ENCODE measurements at places on chromosomes 6 and 20.
A peak's percentile ranks its signal among the peaks of the same experiment; 100 is the strongest.

DNA sequence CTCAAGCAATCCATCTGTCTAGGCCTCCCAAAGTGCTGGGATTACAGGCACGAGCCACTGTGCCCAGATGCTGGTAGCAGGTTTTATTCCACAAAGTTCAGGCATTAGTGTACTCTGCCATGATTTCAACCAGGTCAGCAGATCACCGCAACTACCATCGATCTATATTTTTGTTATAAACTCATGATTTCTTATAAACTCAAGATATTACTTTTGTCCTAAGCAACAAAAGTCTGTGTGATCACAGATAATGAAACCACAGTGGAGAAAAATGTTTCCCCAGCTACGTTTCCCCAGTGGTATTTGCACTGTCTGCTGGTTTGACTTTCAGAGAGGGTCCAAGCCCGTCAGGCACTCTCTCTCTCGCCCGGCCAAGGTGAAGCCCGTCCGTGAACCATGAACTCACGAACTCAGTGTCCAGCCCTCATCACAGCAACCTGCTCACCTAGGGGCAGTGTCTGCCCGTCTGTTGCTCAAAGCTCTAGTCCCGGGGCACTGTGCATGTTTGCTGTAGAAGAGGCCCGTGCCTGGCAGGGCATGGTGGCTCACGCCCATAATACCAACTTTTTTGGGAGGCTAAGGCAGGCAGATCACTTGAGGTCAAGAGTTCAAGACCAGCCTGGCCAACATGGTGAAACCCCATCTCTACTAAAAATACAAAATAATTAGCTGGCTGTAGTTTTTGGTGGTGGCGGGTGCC, 7.0 kb downstream of the SLC4A11 start:
- no peak for DNase-seq

DNA sequence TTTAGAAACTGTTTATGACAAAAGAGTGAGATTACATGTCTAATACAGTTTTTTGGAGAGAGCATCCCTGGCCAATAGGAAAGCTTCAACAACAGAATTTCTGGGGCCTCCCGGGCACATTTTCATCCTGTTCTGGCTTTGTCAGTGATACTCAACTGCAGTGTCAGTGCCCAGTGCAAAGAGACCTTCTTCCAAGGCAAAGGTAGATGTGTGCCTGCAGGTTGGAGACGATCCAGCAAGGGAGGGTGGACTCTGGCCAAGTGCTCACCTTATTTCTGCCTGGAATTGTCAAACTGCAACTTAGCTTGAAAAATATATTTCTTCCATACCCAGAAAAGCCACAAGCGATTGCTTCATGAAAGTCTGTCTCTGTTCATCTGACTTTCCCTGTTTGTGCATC, 211.6 kb upstream of the SNX9 start:
- no peak for DNase-seq

DNA sequence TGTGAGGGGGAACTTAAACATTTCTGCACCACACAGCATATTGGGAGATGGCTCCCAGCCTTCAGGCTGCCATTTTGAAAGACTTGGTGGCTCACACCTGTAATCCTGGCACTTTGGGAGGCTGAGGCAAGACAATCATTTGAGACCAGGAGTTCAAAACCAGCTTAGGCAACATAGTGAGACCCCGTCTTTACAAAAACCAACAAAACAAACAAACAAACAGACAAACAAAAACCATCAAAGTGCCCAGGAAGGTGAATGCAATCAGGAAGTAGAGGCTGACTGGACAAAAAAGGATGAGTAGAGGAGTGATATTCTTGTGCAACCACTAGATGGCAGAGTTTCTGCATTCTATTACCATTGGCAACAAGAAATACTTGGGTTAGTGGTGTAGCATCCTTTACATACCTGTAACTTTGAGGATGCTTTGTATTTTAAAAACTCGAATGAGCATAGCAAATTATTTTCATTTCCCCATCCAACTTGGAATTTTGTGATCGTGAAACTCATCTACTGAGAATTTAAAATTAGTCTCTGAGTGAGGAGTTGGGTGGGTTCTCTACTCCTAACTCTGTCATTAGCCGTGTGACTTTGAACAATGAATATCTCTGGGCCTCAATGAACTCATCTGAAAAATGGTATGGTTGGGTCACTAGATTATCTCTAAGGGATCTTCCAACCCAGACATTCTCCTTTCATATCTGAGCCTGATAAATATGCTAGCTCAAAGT, 84.4 kb downstream of the CRYBG1 start:
- no peak for DNase-seq

DNA sequence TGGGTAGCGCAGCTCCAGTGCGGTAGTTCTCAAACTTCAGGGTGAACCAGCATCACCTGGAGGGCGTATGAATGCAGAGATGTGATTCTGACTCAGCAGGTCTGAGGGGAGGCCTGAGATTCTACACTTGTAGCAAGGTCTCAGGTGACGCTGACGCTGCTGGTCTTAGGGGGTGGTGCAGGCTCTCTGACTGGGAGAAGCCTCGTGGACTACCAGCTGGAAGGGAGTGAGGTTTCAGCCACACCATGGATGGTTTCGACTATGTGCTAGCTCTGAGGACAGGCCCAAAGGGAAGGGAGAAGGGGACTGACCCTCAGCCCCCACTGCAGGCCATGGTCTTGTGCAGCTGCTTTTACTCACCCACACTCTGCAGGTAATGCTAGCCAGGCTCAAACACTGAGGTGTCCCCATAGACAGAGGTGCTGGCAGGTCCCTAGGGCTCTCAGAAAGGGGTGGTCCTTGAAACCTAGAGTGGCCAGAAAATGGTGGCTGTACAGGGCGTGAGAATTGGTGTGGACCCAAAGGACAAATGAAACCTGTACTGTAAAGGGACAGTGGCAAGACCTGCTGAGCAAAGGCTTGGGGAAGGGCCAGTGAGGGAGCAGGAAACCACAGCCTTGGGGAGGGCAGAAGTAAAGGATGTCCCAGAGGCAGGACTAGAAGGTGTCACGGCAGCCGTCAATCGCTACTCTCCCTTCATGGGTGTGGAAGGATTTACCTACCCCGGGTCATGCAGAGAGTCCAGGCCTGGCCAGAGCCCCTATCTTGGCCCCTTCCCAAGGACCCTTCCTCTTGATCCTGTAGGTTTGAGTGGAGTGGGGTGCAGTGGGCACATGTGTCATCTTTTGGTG, 52.7 kb downstream of the EBF4 start:
- DNase-seq = no peak

- no peak for DNase-seq
These were observed 45.3 kb upstream of the SMIM8 start for GRCh38 chr6:87277123-87277522.

DNA sequence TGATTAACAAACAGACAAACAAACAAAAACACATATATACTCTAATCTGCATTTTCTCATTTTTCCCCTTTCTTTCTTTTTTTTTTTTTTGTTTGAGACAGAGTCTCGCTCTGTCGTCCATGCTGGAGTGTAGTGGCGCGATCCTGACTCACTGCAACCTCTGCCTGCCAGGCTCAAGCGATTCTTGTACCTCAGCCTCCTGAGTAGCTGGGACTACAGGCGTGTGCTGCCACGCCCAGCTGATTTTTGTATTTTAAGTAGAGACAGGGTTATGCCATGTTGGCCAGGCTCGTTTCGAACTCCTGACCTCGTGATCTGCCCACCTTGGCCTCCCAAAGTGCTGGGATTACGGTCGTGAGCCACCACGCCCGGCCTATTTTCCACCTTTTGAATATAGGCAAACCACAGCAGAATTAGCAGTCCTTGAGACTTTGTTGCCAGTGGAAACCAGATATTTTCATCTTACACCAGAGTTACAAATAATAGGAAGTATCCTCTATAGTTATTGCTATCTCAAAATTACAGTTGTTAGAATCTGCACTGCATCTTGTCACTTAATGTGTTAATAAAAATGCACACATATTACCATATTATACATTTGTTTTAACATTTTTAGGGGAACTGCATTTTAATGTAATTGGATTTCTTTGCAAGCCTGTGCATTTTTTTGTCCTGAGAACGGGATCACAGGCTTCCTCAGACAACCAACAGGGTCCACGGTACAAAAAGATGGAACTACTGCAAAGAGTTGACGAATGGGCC, 208.2 kb upstream of the ZNF217 start:
- no peak for DNase-seq

- no peak for DNase-seq
These were observed 5.0 kb downstream of the SEMG1 start for GRCh38 chr20:45211569-45212474.

DNA sequence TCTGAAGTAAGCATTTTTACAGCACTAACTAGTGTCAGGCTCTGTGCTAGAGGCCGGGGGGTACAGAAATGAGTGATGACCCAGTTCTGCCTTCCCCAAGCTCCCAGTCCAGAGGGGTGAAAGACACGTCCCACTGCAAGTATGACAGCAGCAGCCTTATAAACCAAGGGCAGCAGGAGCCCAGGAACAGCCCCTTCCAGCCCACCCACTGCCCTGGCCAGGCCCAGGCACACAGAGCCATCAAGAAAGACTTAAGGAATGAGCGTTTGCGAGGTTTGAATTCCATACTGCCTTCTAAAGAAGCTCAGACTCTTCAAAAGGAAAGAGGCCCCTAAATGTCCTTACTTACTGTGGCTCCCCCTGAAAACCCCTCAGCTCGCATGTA, 10.0 kb downstream of the TRERF1 start:
- DNase-seq = peak; percentile 48

Measured in activated CD4-positive, alpha-beta T cell treated with anti-CD3 and anti-CD28 coated beads, Interleukin-2, amount 50 U/mL, for 48 hours (primary cell).